ENCODE measurements at places on chromosomes 2 and 18. TPM values are rescaled to one million over a fixed set of nuclear protein-coding genes. Genes with fewer than 3 reads are reported as not detected.
A peak's percentile ranks its signal among the peaks of the same experiment; 100 is the strongest.

DNA sequence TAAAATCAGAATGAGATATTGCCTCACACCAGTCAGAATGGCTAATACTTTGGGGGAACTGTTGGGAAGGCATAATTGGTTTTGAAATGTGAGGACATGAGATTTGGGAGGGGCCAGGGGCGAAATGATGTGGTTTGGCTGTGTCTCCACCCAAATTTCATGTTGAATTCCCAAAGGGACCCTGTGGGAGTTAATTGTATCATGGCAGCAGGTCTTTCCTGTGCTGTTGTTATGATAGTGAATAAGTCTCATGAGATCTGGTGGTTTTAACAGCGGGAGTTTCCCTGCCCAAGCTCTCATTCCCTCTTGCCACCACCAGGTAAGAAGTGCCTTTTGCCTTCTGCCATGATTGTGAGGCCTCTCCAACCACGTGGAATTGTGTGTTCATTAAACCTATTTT, 59.6 kb downstream of the CSRNP3 start:
- peak; percentile 47 for DNase-seq

DNA sequence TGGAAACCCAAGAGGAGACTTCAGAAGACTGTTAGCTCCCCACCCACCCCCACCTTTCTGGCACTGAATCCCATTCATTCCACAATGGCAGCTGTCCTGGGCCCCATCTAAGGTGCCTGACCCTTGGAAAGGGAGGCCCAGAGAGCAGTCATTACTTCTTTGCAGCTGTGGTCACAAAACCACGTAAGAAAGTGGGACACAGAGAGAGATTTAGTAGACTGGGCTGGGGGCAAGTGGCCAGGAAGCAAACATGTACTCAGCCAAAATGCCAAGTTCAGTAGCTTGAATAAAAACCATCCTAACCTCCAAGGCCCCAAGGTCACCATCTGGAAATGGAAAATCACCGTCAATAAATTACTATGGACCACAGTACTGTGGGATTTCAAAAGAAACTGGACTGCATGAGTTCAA, 381.4 kb downstream of the TNS1 start:
- no peak for DNase-seq

- DNase-seq = no peak
These were observed 233.8 kb upstream of the PIK3C3 start for GRCh38 chr18:41721103-41721790.

- DNase-seq = no peak
These were observed 194.7 kb downstream of the RND3 start for GRCh38 chr2:150292807-150293206.

The LYPD6 gene
- 40.4 TPM for total RNA-seq
